Adipocyte (in vitro differentiated cells): ENCODE measurements at places on chromosomes 4 and X.

DNA sequence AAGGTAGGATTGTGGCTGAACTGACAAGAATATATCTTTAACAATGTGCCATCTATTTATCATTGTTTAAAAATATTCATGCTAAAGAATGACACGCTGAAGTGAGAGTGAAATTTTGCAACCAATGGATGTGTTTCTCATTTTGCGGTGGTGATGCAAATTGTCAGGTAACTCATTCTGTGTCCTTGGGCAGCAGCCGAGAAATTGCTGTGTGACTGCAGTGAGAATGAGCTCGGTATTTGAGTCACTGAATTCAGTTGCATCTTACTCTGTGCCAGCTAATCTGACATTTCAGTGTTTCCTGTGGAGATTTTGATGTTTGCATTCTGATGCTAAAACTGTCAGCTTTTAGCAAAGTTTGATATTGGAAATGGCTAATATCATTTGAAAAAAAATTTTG, 28.1 kb downstream of the MCUB start:
- DNase-seq = no peak

DNA sequence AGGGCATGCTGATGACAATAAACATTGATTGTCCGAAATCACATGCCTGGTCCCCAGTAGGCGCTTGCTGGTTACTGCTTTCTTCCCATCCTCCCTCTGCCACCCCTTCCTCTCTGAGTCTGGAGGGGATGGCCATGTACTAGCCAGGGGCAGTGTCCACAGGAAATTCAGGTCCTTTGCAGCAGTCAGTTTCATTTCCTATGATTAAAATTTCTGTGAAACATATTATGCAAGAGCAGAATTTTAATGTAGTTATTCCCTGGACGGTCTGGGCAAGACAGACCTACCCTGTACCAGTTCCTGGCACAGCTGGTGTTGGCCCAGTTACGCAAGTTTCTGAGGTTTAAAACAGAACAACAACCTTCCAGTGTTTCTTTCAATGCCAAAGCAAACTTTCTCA, 28.2 kb upstream of the TLR2 start:
- peak; percentile 79 for DNase-seq

- no peak for DNase-seq
Observed at GRCh38 chr4:74190919-74191397, 33.0 kb downstream of the MTHFD2L start.

GRCh38 chr4:29423836-29424721, 1296.1 kb upstream of the PCDH7 start:
- DNase-seq = peak; percentile 85

DNA sequence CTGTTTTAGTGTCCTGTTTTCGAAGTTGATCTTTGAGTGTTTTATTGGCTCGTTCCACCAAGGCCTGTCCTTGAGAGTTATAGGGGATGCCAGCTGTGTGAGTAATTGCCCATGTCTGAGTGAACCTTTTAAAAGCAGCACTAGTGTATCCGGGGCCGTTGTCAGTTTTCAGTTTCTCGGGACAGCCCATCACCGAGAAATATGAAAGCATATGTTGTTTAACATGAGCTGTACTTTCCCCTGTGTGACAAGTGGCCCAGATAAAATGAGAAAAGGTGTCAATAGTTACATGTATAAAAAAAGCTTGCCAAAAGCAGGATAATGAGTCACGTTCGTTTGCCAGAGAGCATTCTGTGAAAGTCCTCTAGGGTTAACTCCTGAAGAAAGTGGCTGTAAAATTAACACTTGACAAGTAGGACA, 48.6 kb upstream of the RASSF6 start:
- DNase-seq = peak; percentile 58

GRCh38 chr4:173370130-173370476, 651 bp upstream of the SAP30 start:
- no peak for DNase-seq

- no peak for DNase-seq
Observed at GRCh38 chr4:24468071-24468470, 116.3 kb downstream of the DHX15 start.

GRCh38 chr4:53863736-53864365, 200.6 kb downstream of the CHIC2 start:
- no peak for DNase-seq
